Left lobe of liver (tissue), 2 donors: ENCODE measurements at places on chromosomes 2 and 18. TPM values are rescaled to one million over a fixed set of nuclear protein-coding genes. Genes with fewer than 3 reads are reported as not detected.

TMEM163 gene
- 0.10 TPM for total RNA-seq

PDCD1 gene
- total RNA-seq: 0.18 TPM

ARHGAP25 gene
- 4.7 TPM for total RNA-seq

MYCN gene
- 0.73 TPM for total RNA-seq

C2orf74 gene
- total RNA-seq: 13.5 TPM
